ENCODE measurements at places on chromosomes 6 and 20. TPM values are rescaled to one million over a fixed set of nuclear protein-coding genes. Genes with fewer than 3 reads are reported as not detected.

DNA sequence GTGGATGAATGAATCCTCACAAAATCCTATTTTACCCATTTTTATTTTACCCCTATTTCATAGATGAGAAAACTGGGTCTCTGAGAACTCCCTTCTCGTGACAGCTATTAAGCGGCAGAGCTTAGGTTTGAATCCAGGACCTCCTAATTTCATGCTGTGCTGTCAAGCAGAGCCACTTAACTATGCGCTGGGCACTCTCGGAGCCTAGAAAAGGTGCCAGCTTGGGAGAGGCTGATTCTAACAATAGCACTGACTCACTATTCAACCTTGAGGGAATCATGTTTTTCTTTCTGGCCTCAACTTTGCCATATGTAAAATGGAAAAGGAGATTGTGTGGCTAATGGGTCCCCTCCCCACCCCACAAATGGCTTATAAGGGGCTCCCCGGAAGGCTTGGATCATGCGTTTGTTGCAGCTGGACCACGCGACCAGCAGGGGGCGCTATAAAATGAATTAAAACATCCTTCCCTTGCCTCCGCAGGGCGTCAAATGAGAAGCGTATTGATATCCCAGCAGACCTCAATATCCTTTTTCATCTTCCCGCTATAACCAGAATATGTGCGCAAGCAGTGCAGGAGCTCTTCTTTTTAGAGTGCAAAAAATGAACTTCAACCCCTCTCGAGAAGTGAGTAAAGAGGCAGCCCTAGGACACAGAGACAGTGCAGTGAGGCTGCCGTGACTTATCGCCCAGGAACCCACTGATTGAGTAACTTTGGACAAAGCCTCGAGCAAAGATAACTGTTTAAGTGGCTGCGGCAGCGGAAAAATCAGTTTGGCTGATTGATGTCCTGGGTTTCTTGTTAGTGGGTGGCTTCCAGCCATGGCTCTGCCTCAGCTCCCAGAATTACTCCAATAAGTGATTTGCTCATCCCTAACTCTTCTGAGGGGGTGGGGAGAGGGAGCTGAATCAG lies 12.8 kb upstream of the PDYN start:
- DNase-seq, result no peak
- H3K4me3 ChIP-seq, result no peak overlapping the region
- H3K27ac ChIP-seq, result no peak overlapping the region
- H3K4me1 ChIP-seq, result no peaks in the 10 kb centered on the region

- no peaks in the 10 kb centered on the region for H3K36me3 ChIP-seq
- peak; percentile 38 for DNase-seq
- no peaks in the 10 kb centered on the region for H3K27me3 ChIP-seq
- no peak overlapping the region for H3K4me3 ChIP-seq
- H3K4me1 ChIP-seq, result no peaks in the 10 kb centered on the region
- H3K27ac ChIP-seq, result no peak overlapping the region
Measured at GRCh38 chr6:157614026-157614568, 208.9 kb upstream of the SNX9 start.

DNA sequence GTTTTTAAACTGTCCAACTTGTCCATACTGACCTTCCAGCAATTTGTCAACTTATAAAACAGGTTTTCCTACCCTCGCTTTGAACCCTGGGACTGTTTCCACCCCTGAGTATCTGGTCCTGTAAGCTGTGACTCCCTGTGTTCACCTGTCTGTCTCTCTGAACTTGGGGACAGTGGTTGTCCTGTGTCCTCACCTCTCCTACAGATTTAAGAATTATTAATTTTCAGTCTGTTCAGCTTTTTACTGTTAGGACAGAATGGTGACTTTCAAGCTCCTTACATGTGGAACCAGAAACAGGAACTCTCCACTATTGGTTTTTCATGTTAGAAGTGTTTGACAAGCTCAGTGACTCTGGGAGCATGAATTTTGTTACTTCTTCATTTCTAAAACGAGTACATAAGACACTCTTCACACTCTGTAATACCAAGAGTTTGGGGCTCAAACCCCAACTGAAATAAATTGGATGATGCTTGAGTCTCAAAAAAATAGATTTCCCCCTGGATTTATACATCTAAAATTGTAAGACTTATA lies 713.9 kb downstream of the COL12A1 start:
- no peaks in the 10 kb centered on the region for H3K4me1 ChIP-seq
- H3K4me3 ChIP-seq, result no peak overlapping the region
- H3K27ac ChIP-seq, result no peak overlapping the region
- no peaks in the 10 kb centered on the region for H3K27me3 ChIP-seq
- no peak for DNase-seq
- H3K36me3 ChIP-seq, result no peaks in the 10 kb centered on the region

DNA sequence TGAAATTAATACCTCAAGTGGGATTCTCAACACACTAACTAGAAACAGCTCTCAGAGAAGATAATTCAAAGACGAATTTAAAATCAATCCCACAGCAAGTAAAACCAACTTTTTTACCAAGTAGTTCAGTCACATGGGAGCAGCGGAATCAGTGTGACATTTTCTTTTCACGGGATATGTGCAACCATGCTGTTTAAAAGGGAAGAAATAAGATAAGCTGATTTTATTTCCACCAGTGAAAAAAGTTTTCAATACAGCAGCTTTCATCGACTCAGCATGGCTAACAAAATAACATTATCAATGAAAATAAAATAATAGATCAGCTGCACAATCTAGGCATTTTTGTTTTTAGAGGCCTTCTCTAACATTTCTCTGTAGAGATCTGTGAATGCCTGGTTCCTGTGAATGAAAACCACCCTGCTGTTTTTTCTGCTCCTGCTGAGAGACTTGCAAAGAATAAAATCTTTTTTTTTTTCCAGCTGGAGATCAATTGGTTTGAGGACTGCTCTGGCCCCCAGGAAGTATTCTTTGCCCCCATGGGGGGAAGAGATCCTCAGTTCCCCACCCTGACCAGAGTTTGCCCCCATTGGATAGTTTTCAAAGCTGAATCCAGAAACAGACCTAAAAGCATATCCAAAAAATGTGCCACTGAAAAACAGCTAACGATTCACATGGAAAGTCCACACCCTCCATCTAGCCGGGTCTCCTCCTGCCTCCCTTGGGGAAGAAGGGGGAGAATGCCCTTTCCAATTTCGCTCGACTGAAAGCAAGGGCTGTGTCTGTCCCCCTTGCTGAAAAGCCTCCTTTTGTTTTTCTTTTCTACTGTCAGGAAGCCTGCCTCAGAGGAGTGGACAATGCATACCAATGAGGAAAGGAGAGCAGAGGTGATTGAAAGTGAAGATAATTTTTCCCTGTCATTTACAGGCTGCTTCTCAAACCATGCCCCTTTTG lies 317.6 kb downstream of the PRKN start:
- H3K27ac ChIP-seq, result no peak overlapping the region
- no peak overlapping the region for H3K4me3 ChIP-seq
- H3K4me1 ChIP-seq, result no peaks in the 10 kb centered on the region
- no peak for DNase-seq
- no peaks in the 10 kb centered on the region for H3K27me3 ChIP-seq

Gene HLA-DMA
- 20.0 TPM for total RNA-seq

Gene HSD17B8
- total RNA-seq, result 52.4 TPM

Gene ANKEF1
- 11.0 TPM for total RNA-seq

Gene ANGPT4
- 0.72 TPM for total RNA-seq
